ENCODE measurements at places on chromosomes 3 and 15. TPM values are rescaled to one million over a fixed set of nuclear protein-coding genes. Genes with fewer than 3 reads are reported as not detected.

ECE2 gene
- polyA plus RNA-seq: not detected

SCN11A gene
- polyA plus RNA-seq: 2.1 TPM

PGBD4 gene
- polyA plus RNA-seq: 2.0 TPM

GOLGA6B gene
- 0.23 TPM for polyA plus RNA-seq

CCR5 gene
- 0.30 TPM for polyA plus RNA-seq

KNG1 gene
- 0.08 TPM for polyA plus RNA-seq

ATP8B4 gene
- 2.7 TPM for polyA plus RNA-seq

KLHL6 gene
- polyA plus RNA-seq: 1.4 TPM

SEMA3G gene
- polyA plus RNA-seq: 10.2 TPM

CLDN1 gene
- polyA plus RNA-seq: 5.6 TPM

CPA3 gene
- polyA plus RNA-seq: 2.2 TPM

KNL1 gene
- polyA plus RNA-seq: 16.6 TPM

SETMAR gene
- 19.4 TPM for polyA plus RNA-seq

SCAANT1 gene
- not detected for polyA plus RNA-seq

GRCh38 chr3:127702151-127702578 is 29.4 kb downstream of the ABTB1 start:
- DNase-seq: no peak

- no peak for DNase-seq
Measured at GRCh38 chr3:9690451-9691450, 12.9 kb upstream of the CPNE9 start.

DNA sequence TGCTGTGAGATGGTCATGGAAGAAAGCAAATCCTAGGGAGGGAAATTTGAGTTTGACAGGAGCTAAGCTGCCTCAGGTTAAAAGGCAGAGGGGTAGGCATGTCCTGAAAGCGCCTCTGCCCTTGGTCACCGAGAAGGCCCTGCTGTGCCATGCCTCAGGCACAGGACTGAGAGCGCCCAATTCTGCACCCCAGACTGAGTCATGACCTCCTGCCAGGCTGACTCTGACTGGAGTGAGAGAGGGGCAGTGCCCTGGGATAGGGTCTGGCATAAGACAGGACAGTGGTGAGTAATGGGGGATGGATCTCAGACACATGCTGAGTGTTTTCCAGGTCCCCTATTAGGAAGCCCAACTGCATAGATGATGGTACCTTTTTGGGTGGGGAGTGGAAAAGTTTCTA is 44.4 kb downstream of the EPHB1 start:
- DNase-seq: no peak

DNA sequence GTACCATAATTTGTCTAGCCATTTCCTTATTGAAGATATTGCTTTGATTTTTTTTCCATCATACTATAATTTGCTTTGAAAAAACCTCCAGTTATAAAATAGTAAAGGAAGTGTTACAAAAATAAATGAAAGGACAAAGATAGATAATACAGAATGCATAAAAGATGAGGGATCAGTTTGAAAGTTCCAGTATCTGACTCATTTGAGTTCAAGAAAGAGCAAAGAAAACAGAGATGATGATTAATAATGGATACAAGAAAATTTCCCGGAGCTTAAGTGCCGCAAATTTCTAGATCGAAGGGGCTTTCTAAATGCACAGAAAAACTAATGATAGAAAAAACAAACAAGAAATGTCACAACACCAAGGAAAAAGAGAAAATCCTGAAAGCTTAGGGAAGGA is 4.3 kb downstream of the WDR48 start:
- DNase-seq: no peak

DNA sequence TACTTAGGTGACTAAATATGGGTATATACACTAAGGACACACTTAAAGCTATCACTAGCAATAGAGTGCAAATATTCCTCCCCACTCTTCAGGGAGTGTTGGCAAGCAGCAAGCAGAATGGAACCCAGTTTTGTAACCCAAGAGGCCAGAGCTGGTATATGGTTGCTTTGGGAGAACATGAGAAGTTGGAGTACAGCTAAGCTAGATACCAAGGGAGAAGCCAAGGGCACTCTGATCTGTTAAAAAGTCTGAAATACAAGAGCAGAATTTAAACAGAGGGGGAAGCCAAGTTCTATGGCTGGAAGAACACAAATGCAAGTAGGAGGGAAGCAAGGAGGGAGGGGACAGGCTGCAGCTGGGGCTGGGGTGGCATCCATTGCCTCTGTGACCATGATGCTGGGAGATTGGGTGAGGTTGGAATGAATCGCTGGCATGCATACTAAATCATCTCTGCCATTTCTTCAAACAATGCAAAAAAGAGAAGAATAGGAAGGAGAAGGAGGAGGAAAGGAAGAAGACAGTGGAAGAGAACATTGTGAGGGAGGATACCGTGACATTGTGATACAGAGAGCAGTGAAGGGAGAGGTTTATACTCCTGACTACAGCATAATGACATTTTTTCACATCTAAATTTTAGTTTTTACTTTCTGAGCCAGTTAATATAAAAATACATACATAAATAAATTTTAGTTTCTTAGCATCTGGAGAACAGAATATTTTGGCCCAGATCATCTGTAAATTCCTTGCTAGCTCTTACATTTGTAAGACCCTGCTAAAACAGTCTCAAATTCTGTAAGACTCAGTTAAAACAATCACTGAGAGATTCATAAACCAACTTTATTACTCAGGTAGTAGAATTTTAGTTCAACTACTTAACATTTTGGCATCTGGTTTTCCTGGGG is 9.0 kb upstream of the ANXA2 start:
- no peak for DNase-seq

GRCh38 chr15:96595951-96596350 is 265.5 kb downstream of the NR2F2 start:
- no peak for DNase-seq

DNA sequence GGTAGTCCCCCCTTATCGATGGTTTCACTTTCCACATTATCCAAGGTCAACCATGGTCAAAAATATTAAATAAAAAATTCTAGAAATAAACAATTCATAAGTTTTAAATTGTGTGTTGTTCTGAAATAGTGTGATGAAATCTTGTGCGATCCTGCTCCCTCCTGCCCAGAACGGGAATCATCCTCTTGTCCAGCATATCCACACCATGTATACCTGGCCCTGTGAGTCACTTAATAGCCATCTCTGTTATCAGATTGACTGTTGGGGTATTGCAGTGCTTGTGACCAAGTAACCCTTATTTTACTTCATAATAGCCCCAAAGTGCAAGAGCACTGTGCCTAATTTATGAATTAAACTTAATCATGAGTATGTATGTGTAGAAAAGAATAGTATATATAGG is 19.1 kb downstream of the FAM81A start:
- DNase-seq: no peak

DNA sequence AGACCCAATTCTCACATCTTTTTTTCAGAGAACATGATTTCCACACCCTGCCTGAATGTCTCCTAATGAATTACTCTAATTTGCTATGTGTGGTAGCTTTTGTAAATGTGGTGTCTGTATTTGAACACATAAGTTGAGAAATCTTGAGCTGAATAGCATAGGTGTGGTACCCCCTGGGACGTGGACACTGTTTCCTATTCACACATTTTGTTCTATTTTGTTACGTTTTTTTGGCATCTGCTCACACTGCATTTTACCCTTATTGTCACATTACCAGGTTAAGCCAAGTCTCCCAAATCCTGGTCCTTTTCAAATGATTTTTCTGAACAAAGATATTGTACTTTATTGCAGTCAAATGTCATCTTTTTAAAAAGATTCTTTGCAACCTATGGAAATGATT is 6.8 kb upstream of the MAPK6 start:
- DNase-seq: no peak

GRCh38 chr3:32048487-32049182 is 57.8 kb upstream of the GPD1L start:
- DNase-seq: no peak

DNA sequence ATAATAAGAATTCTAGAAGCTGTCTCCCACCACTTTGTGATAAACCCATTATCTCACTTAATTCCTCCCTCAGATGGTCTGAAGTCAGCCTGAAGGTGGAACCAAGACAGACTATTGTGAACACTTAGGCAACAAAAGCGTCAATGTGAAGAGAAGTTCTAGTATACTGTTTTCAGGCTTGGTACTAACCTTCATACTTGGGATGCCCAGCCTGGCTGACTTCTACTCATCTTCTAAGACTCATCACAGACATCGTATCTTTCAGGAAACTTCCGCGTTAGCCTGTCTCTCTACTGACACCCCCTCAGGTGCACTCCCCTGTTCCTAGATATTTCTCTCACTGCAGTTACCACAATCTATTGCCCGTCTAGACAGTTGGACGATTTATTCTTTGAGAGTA is 201.2 kb downstream of the SATB1 start:
- DNase-seq: no peak

- DNase-seq: no peak
Measured at GRCh38 chr3:189557824-189558223, 73.4 kb upstream of the TP63 start.

DNA sequence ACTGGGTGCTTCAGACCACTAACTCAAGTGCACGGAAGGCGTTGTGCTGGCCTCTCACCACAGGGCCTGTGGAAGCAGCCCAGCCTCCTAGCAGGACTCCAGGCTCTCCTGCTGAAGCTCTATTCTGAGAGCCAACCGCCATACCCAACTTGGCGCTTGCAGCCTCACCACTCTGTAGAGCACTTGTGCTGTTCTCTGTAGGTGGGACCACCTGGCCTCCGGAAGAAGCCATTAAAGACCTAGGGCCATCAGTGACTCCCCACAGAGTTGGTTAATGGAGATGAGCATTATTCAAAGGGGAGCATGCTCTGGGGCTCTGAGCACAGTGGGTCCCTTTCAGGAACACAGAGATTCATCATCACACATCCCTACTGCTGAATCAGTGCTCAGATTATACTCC is 50.9 kb downstream of the C3orf85 start:
- DNase-seq: no peak

DNA sequence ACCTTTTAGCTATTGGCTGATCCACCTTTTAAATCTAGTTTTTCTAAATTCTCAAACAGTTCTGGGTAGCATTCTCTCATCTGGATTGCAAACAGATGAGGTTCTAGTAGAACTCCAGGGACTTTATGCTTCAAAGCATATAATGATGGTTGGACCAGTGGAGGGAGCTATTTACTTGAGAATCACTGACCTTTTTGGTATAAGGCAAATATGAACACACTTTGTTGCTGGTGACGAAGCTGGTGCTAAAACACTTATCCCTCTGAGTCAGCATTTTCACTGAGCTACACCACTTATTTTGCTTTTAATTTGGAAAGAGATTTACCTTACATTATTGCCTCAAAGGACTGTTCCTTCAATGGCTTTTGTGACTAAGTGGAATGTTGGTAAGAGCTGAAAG is 58.6 kb upstream of the SLITRK3 start:
- DNase-seq: peak; percentile 8

DNA sequence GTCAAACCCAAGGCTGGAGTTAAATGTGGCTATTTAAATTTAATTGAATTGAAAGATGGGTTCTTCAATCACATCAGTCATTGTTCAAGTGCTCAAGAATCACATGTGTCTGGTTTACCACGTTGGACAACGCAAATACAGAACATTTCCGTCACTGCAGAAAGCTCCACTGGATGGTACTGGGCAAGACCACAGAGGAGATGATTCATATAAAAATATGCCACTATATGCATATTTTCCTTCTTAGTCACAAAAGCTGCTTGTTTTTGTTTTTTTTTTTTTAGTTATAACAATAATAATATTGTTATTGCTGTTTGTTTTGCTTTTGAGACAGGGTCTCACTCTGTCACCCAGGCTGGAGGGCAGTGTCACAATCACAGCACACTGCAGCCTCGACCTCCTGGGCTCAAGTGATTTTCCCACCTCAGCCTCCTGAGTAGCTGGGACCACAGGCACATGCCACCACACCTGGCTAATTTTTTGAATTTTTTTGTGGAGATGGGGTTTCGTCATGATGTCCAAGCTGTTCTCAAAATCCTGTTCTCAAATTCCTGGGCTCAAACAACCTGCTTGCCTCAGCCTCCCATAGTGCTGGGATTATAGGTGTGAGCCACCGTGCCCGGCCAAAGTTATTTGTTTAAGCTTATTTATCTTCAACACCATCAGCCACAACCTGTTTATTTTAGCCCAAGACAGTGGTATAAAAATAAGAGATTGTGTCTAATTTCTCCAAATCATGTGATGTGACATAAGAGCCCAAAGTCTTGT is 19.4 kb downstream of the RTP3 start:
- peak; percentile 28 for DNase-seq

- DNase-seq: no peak
Measured at GRCh38 chr3:135131290-135131689, 336.2 kb downstream of the EPHB1 start.

DNA sequence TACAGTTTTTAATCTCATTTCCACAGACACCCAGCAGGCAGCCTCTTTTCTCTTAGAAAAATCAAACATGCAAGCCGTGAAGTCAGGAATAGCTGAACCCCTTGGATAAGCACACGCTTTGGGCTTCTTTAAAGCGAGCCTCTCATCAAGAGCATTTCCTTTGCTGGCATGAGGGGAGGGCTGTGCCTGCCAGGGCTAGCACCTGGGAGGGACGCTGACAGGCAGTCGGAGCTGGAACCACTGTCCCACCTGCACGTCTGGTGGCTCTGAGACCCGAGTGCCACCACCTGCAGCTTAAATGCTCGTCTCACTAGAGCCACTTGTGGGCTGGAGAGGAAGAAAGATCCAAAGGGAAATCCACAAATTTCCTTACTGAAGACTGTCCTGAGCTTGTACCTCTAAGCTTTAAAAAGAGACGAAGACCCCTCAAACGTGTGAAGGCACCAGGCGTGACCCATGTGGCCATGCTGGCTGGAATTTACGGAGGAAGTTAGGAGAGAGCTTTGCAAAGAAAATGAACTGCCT is 9.4 kb downstream of the MAP6D1 start:
- no peak for DNase-seq

DNA sequence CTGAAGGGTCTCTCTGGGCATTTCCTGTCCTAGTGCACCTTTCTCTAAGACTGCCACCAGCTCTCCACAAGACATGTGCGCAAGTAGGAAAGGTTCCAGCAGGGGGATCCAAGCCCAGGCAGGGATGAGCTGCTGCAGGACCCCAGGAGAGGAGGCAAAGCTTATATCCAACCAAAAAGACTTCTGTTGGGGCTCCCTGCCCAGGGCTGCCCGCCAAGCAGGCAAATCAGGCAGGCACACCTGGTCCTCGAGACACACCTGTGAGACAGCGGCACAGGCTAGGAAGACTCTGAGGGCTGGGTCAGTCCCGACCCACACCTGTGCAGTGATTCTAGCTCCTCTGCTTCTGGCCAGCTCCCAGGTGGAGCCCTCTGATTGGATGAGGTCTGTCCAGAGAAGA is 80.6 kb downstream of the MYLK start:
- DNase-seq: no peak

- DNase-seq: peak; percentile 66
Measured at GRCh38 chr3:29381595-29381994, 100.7 kb downstream of the RBMS3 start.

DNA sequence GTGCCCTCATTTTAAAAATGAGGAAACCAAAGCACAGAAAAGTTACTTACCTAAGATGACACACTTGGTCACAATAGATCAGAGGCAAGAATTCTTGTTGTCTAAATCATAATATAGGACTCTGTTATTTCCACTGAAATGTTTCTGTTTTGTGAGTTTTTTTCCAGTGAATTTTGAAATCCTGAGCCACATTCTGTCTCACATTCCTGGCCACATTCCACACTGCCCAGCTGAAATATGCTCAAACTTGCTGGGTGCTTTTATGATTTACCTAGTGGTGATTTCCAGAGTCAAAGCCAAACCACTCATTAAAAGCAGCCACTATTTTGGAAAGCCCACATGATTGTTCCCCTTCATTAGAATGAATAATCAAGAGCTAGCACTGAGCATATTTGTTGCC is 82.3 kb upstream of the NPHP3 start:
- no peak for DNase-seq

Measured in muscle of back (tissue), 13 donors.